Stimulated activated CD4-positive, alpha-beta T cell treated with anti-CD3 and anti-CD28 coated beads, Interleukin-15, amount 100 ng/mL, for 1 hour (primary cell): ENCODE measurements at places on chromosomes 6 and 20.

GRCh38 chr6:157159348-157159747 lies 164.0 kb downstream of the TMEM242 start:
- DNase-seq = no peak

DNA sequence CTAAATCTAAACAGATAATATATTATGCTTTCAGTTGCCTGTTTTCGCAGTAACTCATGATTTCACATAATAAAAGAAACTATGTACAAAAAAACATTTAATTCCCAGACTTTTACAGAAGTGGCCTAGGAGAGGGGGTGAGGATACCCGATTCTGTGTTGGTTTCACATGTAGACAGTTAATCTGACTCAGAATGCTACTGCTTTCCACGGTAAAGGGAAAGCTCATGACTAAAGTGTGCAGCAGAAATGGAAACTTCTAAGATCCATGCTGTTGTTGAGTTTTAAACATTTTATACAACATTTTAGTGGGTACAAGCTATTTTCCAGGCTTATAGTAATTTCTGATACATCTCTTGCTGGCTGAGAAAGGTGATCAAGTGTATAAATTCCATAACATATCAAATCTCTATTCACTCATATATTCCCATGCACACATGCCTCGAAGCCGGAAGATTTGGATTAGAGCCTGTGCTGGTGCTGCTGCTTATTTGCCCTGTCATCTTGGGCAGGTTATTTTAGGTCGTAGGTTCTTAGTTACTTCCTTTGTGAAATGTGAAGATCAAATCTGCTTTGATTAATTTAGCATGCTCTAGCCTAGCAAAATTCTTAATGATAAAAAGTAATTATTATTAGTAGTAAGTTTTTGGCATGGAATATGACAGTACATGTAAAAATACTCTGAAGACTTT lies 896.7 kb upstream of the MAP3K7 start:
- DNase-seq = no peak

GRCh38 chr6:63066055-63066704 lies 145.1 kb upstream of the FKBP1C start:
- no peak for DNase-seq

- no peak for DNase-seq
These were observed 88.3 kb upstream of the AFDN start for GRCh38 chr6:167738386-167738785.

GRCh38 chr6:113169484-113169883 lies 687.7 kb upstream of the MARCKS start:
- DNase-seq = no peak

GRCh38 chr20:57620274-57620990 lies at the start of gene ZBP1:
Gene ZBP1, minus strand, starts transcription at chr20:57620426. Its CDS starts 131 bp downstream, at chr20:57620295.
- no peak for DNase-seq

DNA sequence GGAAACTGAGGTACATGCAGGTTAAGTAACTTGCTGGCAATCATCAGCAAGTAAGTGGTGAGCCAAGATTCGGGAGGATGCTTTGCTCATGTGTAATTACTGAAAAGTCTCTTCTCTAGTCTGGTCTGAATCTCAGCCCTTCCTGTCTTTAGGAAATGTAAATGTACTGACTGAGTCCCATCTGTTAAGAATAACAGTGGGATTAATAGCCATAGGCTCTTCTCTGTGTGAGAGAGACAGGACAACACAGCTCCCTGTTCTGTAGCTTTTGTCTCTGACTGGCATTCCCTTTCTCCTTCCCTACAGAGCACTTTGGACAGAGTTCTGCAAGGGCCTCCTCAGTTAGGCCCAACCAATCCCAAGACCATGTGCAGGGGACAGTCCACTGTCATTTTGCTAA lies 131.3 kb upstream of the OGFRL1 start:
- DNase-seq = no peak

- peak; percentile 54 for DNase-seq
These were observed 16.1 kb upstream of the ZNF217 start for GRCh38 chr20:53609491-53610445.

DNA sequence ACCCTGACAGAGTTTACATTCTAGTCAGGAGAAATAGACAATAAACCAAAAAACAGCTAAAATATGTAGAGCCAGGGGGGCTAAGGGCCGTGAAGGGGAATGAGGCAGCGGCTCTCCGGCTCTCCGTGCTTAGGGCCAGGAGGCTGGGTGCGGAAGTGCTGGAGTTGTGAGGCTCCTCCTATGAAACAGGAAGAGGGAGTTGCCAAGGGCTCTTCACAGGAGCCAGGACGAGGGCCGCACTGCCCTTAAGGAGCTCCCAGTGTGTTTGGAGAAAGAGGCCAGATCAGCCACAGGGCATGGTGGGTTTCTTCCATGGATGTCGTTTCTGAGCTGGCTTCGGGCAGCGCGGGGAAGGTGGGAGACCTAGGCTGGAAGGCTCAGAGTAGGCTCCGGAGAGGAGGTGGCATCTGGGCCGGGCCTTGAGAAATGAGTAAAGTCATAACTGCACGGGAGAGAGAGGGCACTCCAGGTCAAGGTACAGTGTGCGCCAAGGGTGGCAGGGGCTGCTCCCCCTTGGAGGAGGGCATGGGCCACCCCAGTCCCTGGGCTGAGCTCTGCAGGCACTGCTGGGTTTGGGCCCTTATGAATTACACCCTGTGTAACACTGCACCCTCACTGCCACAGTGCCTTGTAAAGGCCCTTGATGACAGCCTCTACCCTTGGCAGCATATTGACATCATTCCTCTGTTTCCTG lies 20.8 kb upstream of the MLN start:
- DNase-seq = no peak

DNA sequence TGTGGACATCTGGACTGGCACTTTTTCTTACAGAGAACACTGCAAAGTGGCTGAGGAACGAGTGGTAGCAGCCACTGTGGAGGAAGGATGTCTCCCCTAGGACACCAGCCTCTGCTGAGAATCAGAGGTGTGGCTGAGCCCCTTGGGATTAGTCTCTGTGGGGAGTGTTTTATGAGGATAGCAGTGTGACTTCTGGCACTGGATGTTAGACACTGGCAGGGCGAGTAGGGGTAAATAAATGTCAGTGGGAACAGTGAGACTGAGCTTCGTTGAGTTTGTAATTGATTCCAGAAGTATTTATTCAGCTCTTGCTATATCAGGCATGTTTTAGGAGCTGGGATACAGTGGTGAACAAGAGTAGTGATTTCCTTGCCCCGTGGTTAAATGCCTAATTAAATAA lies 124.0 kb downstream of the JARID2 start:
- no peak for DNase-seq

DNA sequence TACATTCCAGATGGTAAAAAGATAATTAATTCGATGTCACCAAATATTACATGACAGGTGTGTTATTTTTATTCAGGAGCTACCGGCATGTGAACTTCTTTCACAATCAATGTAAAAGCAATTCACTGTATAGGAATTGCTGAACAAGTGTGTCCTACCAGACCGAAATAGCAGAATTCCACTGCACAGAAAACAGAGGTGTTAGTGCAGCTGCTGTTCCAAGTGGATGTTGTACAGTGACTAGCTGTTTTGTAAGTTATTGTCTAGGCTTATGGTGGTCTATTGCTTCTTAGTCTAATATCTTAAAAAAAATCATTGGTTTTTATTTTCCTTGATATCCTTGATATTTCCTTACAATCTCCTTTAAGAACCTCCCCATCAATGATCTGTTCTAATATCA lies 107.4 kb downstream of the COL19A1 start:
- no peak for DNase-seq

DNA sequence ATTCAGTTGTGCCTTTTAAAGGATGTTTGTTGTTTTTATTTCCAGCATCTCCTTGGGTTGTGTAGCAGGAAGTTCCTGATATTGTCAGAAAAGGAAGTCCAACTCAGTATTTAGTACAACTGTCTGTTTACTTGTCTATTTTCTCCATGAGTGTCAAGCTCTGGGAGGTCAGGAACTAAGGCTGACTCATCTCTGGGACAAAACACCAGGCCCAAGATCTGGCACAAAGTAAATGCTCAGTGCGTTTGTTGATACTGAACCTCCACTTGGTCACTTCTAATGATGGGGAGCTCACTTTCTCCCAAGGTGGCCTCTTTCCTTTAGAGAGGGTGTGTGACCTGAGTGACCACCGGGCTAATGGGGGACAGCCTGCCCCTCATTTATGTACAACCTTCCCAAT lies 12.6 kb upstream of the PIGU start:
- DNase-seq = no peak

GRCh38 chr6:21504790-21505189 lies 88.8 kb upstream of the SOX4 start:
- DNase-seq = no peak

- DNase-seq = no peak
These were observed 122.2 kb upstream of the ATXN1 start for GRCh38 chr6:16883414-16883813.

DNA sequence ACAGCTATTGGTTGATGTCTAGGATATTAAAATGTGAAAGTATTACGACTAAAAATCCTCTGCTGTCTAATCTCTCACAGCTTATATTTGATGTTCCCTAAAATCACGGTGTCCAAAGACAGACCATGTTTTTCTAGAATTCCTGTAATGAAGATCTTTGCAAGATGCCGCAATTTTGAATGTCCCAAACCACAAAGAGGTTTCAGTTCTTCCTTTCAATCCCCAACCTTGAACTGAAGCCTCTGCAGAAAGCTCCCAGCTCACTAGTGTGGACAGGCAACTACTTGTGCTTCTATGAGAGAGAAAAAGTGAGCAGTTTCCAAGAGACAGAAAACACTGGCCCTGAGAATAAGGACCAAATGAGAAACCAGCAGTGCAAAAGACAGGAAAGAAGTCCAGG lies 370.1 kb downstream of the FOXA2 start:
- no peak for DNase-seq

GRCh38 chr6:127963495-127963894 lies 62.6 kb upstream of the THEMIS start:
- DNase-seq = no peak

DNA sequence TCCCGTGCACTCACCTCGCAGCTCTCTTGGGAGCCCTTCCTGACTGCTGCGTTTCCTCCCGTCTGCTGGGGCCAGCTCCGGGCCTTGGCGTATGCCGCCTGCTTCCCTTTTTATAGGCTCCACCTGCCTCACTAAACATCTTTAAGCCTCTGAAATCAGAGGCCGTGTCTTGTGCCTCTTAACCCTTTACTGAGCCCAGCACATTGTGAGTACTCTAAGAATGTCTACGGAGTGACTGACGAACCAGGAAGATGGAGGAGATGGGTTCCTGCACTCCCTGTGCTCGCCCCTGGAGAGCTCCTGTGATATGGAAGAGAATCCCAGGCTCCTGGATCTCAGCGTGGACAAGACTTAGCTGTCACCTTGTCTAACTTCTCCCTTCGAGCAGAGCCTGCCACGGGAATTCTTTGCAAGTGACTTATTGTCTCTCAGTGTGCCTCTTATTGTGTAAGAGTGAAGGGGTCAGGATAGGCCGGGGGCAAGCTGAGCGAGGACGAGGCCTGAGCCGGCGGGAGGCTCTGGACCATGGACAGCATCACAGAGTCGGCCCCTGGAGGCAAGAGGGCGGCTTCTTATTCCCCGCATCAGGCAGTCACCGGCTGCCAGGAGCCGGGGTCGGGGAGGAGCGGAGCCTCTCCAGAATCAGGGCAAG lies 70.9 kb upstream of the CCDC167 start:
- no peak for DNase-seq

DNA sequence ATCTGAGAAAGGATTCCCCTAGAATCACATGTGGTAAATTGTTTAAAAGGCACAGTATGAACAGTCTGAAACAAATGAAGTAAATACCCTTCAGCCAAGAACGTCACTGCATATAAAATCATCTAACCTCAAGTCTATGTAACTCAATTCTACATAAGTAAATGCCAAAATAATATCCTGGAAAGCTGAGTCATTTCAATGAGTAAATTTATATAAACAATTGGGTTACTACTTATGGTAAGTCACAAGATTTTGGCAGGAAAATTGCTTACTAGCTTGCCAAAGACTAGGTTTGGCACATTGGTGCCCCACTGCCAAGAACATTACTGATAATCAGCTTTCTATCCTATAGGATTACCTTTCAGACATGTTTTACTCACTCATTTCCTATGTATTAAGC lies 8.4 kb downstream of the GMDS start:
- no peak for DNase-seq

DNA sequence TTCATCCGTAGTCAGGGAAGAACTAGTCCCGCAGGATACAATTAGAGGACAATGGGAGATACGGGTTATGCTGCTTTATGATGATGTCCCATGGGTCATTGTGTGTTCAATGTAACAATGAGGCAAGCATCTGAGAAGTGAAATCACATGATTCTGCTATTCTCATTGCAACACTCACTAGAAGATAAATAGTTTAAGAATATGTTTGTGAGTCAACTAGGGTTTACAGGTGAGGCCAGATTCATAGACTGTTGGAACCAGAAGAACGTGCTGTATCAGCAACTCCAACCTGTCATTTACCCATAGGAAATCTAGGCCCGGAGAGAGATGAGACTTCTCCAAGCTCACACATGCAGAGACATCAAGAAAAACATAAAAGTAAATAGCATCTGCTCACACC lies 80.8 kb downstream of the SCML4 start:
- no peak for DNase-seq

DNA sequence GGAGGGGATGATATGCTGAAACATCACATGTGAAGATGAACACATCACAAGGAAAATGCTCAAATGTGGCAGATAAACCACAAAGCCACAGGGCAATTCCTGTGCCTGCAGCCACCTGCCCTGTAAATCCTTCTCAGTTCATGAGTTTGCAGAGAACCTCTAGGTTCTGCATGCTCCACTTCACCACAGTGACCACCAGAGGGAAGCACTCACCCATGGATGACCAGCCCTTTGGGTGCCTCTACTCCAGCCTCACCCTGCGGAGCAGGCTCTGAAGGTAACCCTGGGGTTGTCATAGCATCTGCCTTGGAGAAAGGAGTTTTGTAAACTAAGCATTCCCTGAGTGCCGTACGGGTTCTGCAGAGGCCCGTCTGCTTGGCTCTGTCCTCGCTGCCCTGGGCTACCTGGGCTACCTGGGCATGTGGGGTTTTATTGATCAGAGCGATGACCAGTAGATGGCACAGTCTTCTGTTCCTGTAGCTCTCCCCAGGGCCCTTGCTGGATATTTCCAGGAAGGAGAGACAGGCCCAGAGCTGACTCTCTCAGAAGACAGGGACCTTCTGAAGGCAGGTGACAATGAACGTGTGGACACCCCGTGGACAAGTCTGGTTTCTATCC lies 31.7 kb upstream of the CST1 start:
- DNase-seq = no peak

- DNase-seq = no peak
These were observed 41.5 kb downstream of the PLCB4 start for GRCh38 chr20:9110365-9110764.

- no peak for DNase-seq
These were observed 20.1 kb downstream of the KCNK17 start for GRCh38 chr6:39294133-39294532.

GRCh38 chr6:107603006-107603370 lies 113.1 kb downstream of the SOBP start:
- no peak for DNase-seq

- no peak for DNase-seq
These were observed 7.0 kb downstream of the LBP start for GRCh38 chr20:38353316-38353715.
